ENCODE measurements at places on chromosomes 6 and 20. TPM values are rescaled to one million over a fixed set of nuclear protein-coding genes. Genes with fewer than 3 reads are reported as not detected.

The OOEP gene
- total RNA-seq: not detected

The CST5 gene
- not detected for total RNA-seq

The PDE10A gene
- total RNA-seq: 2.7 TPM

DNA sequence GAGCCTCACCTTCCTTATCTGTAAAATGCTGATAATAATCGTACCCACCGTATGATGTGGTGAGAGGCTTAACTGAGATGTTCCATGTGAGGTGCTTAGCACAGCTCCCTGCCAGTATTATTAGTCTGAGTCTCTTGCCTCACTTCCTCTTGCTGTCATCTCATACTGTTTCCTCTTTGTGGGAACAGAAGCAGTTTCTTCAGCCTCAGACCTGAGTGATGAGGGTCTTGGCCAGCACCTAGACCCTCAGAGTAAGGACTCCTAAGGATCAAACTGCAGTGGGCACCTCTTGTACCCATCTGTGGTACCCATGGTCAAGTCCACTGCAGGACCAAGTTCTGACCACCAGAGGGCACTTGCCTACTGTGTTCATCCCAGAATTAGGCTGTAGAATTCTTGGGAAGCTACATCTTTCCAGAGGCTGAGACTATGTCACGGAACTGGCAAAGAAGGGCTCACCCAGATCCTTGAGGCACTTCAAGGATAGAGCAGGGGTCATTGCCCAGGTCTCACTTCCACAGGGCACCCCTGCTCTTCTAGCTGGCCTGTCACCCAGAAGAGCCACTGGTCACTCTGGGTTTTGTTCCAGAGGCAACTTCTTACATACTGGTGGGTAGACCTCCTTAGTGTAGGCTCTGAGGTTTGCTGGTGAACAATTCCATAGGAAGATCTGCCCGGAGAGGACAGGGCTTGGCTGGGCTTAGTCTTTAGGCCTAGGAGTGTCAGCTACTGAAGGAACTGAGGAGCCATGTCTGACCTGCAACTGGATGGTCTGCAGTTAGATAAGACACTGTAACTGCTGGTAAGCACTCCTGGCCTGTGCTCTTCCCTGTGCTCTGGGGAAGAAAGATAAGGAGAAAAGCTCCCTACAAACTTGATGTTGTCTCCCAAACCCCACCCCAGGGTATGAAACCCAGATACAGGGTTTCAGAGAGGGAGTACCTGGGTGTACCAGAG is 20.6 kb upstream of the SGK2 start:
- H3K27me3 ChIP-seq: no peaks in the 10 kb centered on the region
- no peak overlapping the region for H3K27ac ChIP-seq
- H3K36me3 ChIP-seq: peaks cover 35% of the 10 kb centered on the region
- no peaks in the 10 kb centered on the region for H3K4me1 ChIP-seq
- DNase-seq: peak; percentile 63
- no peak overlapping the region for H3K4me3 ChIP-seq

DNA sequence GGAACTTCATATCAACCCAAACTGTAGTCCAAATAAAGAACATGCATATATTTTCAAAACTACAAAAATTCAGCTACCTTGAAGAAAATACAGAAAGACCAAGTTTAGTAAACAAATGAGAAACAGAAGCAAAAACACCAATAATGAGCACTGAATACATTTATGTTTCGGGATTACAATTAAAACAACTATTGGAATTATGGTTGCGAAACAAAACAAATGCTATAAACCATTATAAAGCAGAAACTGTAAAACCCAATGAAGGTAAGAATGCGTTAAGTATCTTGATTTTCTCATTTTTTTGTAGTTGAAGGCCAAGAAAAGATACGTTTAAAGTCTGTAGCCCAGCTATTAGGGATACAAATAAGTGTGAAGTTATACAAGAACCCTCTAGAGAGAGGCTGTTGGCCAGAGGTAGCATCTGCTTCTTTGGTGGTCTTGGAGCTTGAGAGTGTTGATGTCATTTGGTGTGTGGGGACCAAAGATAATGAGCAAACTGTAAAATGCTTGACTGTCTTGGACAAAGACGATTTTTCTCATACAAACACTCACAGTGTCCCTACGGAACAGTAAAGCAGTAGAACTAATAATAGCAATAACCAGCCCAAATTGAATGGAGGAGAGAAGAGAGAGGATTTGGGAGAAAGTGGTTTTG is 111.5 kb downstream of the PRND start:
- no peaks in the 10 kb centered on the region for H3K27me3 ChIP-seq
- no peak overlapping the region for H3K27ac ChIP-seq
- H3K36me3 ChIP-seq: no peaks in the 10 kb centered on the region
- no peak overlapping the region for H3K4me3 ChIP-seq

DNA sequence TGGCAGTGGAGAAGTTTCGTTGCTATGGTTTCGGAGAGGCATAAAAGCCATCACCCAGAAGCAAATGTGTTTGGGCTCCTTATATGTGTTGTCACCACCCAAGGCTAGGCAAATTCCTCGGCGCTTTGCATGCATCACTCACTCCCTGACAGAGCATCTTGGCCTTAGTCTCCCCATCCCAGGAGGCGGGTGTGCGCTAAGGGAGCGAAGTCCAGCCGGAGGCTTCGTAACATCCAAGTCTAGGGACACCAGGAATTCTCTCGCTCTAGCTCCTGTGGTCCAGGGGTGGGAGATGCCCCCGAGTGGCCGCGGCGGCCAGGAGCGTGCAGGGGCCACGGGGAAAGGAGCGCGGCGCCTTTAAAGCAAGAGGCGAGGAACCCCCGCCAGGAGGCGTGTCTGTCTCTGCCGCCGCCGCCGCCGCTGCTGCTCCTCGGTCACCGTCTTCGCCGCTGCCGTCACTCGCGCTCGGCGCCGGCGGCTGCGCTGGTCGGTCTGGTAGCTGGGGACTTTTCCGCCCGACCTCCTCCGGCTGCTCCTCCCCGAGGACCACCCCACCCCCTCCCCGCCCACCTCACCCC is at the start of gene GRIK2:
Gene GRIK2 (plus strand): TSS at position 458 of the 578 bp plus-strand sequence.
- no peaks in the 10 kb centered on the region for H3K36me3 ChIP-seq
- H3K4me1 ChIP-seq: no peaks in the 10 kb centered on the region
- H3K27ac ChIP-seq: no peak within 1 kb of the TSS
- no peak for DNase-seq

DNA sequence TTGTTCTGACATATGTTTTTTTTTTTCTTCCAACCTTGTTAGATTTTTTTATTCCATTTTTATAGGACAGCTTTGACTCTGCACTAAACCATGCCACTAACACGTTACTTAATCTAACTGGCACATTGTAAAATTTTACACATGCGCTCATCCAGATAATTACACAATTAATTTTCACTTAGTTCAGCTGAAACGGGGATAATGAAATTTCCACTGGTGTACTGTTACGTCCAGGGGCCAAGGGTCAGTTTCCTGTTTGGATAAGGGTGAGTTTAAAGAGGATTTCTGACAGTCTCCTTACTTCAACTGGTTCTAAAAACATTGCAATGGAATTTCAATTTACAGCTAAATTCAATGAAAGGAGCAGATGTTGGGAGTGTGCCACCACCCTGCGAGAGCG is 221.8 kb upstream of the CEP162 start:
- H3K27ac ChIP-seq: no peak overlapping the region
- H3K4me3 ChIP-seq: no peak overlapping the region
- no peak for DNase-seq
- no peaks in the 10 kb centered on the region for H3K36me3 ChIP-seq
- no peaks in the 10 kb centered on the region for H3K27me3 ChIP-seq

- H3K27ac ChIP-seq: no peak overlapping the region
- no peaks in the 10 kb centered on the region for H3K4me1 ChIP-seq
- no peak for DNase-seq
- H3K36me3 ChIP-seq: no peaks in the 10 kb centered on the region
These were observed 187.1 kb downstream of the SOX4 start for GRCh38 chr6:21780679-21781078.
